Effector CD8-positive, alpha-beta T cell (primary cell): ENCODE measurements at places on chromosomes 11 and 22.

GRCh38 chr11:41133023-41133422 is 326.4 kb downstream of the LRRC4C start:
- no peak for DNase-seq

GRCh38 chr22:23204541-23205157 is 24.3 kb downstream of the BCR start:
- DNase-seq: no peak

DNA sequence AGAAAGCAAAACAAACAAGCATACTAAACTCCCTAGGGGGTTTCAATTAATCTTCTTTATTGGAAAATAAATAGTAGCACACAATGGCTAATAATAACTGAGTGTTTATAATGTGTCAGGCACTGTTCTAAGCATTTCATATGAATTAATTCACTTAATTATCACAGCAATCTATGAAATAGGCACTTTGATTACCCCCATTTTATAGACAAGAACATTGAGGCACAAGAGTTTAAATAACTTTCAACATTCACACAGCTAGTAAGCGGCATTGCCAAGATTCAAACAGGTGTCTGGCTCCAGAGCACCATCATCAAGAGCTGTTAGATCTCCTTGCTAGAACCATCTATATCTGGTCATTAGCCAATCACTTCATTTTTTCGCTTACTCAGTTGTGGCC is 43.1 kb downstream of the PRCP start:
- no peak for DNase-seq

- no peak for DNase-seq
Observed at GRCh38 chr11:32400196-32400595, 35.1 kb downstream of the WT1 start.

DNA sequence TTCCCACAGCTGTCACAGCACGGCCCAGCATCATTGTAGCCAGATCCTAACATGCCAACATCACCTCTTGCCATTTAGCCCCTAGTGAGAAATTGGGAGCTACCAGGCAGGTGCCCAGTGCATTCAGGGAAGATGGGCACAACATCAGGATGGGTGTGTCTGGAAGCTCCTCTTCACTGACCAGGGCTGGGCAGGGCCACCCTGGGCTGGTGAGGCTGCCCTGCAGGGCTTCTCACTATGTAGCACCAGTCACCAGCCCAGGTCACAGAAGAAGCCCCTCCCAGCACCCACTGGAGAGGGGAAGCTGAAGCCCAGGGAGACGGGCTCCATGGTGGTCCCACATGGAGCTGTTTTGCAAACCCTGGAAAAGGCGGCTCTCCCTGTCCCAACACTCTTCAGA is 13.9 kb downstream of the ZNF74 start:
- DNase-seq: no peak

DNA sequence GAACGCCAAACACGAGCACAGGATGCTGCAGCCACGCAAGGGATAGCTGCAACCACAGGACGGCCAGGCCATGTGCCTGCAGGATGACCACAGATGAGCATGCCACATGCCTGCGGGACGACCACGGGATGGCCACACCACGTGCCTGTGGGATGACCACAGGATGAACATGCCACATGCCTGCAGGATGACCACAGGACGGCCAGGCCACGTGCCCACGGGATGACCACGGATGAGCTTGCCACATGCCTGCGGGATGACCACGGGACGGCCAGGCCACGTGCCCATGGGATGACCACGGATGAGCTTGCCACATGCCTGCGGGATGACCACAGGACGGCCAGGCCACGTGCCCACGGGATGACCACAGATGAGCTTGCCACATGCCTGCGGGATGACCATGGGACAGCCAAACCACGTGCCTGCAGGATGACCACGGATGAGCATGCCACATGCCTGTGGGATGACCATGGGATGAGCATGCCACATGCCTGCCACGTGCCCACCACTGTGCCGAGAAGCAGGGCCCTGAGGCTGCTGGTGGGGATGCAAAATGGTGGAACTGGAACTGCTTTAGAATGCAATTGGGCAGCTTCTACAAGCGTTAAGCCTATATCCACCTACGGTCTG is 12.8 kb upstream of the MOB2 start:
- no peak for DNase-seq

DNA sequence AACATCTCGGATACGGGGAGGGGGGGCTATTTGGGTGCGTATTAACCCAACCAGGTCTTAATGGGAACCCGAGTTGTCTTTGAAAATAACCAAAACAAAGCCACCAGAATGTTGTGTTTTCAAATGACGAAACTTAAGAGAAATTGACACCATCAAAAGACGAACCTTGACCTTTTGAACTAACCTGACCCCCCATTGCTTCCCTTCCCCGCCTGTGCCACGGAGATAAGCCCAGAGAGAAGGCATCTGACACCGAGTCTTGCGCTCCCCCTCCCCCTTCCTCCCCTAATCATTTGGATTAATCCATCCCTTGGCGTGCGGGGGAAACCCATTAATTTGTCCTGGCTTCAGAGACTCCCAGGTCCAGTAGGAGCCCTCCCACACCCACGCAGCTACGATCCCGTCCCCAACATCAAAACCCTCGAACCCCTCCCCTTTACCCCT is 4.5 kb upstream of the GCAT start:
- DNase-seq: no peak

- DNase-seq: no peak
Observed at GRCh38 chr11:1878137-1879031, 13.3 kb downstream of the PRR33 start.

GRCh38 chr11:34546511-34547209 is 33.1 kb upstream of the ELF5 start:
- DNase-seq: no peak

DNA sequence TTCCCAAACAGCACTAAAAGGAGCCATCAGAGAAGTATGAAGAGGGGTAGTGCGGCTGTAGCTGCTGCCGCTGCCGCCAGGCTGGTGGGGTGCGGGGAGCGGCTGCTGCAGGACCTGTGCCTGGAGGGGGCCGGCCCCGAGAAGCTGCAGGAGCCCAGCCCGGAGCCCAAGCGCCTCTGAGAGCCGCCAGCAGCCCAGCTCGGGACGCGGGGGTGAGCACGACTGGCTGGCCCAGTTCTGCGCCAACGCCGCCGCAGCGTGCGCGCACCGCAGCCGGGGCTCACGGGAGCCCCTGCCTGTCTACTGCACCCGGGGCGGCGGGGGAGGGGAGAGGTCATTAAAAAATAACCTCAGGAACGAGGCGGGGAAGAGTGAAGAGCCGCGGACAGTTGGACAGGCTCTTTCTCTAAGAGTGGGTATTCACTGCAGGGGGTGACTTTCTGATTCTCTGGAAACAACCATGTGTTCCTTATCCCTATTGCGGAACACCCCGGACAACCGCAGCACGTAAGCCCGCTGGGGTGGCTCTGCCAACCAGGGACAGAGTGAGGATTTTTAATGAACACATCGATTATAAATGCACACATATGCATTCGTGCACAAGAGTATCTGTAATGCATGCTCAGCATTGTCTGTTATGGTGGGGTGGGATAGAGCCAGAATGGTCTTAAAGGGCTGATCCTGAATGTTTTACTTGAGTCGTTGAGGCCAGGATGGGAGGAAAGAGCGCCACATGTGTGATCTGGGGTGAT is 453 bp downstream of the GAS2 start:
- no peak for DNase-seq

DNA sequence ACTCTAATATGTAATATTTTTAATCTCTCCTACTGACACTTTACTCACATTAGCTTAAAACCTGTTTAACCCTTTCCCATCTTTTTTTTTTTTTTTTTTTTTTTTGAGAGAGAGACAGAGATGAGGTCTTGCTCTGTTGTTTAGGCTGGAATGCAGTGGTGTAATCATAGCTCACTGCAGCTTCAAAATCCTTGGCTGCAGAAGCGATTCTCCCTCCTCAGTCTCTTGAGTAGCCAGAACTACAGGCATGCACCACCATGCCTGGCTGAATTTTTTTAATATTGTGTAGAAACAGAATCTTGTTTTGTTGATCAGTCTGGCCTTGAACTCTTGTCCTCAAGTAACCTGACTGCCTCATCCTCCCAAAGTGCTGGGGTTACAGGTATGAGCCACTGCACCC is 37.3 kb downstream of the PAMR1 start:
- no peak for DNase-seq

DNA sequence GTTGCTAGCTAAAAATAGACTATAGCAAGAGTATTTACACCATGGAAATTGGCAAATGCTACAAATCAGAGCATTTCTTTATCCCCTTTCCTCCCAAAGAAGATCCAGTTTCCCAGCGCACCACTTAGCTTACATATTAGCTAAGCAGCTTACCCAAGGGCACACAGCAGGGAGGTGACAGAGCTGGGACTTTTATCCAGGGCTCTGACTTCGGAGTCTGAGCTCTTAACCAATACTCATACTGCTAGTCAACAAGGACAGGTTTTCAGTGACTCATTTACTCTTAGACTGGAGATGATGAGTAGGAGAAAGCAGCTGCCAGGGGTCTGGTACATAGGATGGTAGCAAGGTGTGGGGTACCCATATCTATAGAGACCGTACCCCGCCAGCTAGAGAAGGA is 38.4 kb downstream of the NAV2 start:
- DNase-seq: no peak

DNA sequence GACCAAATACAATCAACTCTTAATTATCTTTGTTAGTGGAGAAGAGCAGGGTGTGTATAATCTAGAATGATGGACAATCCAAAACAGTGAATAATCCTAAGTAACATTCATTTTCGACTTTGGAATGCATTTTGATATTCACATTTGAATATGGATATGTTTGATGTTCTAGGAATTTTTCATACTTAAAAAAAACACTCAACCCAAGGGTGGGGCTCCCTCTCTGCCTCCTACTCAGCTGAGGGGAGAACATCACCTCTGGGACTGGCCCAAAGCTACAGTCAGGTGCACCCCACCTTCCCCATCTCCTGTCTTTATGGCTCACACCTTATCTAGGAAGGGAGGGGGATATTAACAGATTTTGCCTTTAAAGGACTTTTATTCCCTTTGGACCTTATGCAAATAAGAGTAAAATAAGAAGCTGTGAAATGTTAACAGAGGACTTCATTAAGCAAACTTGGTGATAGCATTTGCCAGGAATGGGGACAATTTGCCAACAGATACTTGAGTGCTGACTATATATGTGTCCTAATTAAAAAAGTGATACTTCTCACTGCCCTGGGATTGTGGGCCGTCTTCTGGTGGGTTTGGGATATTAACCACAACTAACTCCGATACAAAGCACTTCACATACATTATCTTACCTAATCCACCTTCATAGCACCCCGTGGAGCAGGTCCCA is 187.0 kb downstream of the ST3GAL4 start:
- no peak for DNase-seq

DNA sequence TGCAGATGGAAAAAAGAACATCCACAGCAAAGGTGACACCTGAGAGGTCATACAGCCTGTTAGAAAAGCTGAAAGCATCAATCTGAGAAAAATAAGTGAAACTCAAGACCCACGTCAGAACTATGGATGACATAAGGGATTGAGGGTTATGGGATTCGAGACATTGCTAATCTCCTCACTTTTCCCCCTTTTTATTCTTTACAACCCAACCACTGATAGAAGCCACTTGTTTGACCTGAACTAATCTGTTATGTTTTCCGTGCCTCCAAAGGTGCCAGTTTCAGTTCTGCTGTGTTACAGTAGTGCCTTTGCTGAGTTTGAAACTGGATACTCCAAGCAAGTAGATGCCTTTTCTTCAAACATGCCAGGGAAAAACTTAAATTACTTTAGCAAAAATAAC is 16.9 kb upstream of the SESN3 start:
- DNase-seq: no peak

DNA sequence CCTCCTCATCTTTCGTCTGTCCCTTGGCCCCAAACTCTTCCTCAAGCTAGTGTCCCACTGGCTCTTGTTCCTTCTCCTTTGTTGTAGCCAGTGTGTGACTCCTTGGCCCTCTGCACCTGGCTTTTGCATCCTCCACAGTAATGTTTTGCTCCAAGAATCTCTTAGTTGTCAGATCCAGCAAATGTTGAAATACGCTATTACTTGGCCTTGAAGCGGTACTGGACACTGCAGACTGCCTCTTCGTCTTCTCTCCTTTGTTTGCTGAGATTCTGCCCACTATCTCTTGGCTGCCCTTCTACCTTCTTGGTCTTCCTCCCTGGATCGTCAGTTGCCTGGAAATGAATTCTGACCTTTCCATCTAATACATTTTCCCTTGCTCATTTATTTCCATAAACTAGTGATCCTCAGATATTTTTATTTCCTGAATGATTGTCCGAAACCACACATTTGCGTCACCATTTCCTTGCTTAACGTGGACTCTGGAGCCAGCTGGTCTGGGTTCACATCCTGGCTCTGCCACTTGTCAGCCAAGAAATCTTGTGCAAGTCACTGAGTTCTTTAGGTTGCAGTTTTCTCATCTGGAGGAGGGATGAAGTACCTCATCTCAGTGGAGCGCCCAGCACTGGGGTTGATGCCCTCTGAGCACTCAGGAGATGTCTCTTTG is 113.6 kb downstream of the LDLRAD3 start:
- DNase-seq: no peak

DNA sequence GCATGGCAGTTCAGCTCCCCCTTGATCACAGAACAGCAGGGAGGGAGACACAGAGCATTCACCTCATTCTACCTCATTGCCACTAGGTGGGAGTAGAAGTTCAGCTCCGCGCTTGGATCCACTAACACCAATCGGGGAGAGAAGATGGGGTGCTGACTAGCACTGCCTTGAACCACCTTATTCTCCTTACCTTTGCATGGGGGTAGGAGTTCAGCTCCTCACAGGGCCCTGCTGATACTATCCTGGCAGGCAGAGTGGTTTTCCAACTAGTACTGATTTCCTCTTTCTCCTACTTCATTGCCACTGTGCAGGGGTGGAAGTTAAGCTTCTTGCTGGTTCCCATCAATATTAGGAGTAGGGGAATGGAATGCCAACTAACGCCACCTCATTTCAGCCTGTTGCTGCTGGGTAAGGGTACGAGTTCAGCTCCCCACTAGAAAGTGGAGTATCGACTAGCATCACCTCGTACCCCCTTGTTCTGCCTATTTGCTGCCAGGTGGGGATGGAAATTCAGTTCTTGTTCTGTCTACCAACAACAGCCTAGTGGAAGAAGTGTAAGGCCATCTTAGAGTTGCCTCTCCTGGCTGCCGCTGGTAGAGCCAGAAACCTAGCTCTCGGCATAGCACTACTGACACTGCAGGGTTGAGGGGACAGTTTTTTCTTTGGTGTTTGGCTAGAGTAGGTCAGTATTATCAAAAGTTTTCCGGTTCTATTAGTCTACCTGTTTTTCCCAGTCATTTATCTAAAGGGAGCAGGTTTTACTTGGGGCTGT is 550.9 kb upstream of the CCDC90B start:
- no peak for DNase-seq

- DNase-seq: no peak
Observed at GRCh38 chr22:49286181-49286760, 541.4 kb downstream of the BRD1 start.

- DNase-seq: no peak
Observed at GRCh38 chr11:104738208-104738607, 160.1 kb downstream of the CASP12 start.
